NCI-H2081 (cell line): ENCODE measurements at places on chromosomes 16 and 17.

DNA sequence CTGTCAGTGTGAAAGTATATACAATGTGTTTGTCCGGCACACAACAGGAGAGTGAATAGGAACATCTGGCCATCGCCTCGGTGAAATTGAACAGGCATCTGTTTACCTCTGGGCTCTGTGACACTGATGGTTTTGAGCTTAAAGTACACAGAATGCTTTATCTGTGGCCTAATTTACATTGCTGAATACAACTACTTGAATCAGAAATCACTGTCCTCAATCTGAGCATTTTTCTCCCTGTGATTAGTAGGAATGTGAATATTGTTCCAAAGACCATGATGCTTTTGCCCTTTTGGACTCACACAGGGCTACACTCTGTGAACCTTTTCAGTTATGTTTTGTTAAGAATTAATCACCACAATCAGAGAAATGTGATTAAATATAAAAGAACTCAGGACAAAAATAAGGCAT, 323.0 kb upstream of the TBX2 start:
- DNase-seq = peak; percentile 15

DNA sequence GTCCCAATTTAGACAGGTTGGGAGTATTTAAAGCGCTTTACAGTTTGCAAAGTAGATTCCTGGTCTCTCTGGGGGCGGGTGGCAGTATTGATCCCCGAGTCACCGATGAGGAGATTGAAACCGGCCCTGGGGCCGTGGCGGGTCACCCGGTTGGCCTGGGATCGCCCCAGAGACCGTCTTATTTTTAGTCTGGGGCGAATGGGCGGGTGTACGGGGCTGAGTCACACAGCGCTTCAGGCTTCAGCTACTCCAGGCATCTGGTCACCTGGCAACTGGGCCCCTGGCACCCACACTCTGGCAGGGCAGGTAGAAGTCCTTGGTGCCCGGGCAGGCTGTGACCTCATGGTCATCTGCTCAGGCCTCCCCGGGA, 669 bp downstream of the MIEF2 start:
- DNase-seq = no peak

GRCh38 chr17:45077643-45078042, 16.5 kb downstream of the NMT1 start:
- DNase-seq = no peak

DNA sequence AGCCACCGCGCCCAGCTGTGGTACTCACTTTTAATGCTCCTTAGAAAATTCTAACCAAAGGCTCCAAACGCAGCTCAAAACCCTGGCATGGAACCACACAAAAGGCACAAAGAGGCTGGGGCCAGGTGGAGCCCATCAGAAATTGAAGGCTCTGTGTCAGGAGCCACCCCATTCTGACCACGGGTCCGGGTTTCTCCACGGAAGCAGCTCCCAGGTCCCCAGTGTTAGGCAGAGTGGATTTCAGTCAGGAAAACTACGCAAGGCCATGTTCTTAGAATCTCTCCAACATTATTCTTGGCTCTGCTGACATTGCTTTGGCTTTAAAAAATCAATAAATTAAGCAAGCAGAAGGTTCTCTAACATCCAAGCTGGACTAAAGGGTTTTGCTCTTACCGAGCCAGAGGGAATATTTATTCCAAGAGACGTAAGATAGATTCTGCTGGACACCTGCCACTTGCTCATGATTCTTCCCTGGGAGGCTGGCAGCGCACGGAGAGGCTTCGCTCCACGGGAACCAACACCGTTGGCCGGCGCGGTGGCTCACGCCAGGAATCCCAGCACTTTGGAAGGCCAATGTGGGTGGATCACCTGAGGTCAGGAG, 93.5 kb downstream of the NXN start:
- no peak for DNase-seq

GRCh38 chr17:33509331-33509730, 216.2 kb upstream of the ASIC2 start:
- DNase-seq = no peak
